ENCODE measurements at places on chromosomes 7 and 10.

DNA sequence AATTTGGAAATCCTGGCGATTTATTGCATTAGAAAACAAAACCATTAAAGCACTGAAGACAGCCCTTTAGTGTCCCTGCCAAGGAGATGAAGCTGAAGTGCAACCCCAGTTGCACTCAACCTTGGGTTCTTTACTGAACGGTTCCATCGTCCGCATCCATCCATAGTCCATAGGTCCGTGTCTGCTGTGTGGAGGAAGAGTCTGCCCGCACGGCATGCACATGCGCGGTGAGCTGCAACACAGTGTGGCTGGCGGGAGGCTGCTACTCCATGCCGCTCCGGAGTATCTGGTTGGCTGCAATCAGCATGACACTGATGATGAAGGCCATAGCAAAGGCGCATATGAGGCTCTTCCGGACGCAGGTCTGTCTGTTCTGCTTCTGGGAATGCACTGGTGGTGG lies 624.6 kb downstream of the CALN1 start:
- DNase-seq = no peak

- no peak for DNase-seq
Observed at GRCh38 chr7:77649716-77650349, 46.4 kb upstream of the RSBN1L start.

- DNase-seq = no peak
Observed at GRCh38 chr10:43071865-43072650, 4.8 kb upstream of the RET start.

DNA sequence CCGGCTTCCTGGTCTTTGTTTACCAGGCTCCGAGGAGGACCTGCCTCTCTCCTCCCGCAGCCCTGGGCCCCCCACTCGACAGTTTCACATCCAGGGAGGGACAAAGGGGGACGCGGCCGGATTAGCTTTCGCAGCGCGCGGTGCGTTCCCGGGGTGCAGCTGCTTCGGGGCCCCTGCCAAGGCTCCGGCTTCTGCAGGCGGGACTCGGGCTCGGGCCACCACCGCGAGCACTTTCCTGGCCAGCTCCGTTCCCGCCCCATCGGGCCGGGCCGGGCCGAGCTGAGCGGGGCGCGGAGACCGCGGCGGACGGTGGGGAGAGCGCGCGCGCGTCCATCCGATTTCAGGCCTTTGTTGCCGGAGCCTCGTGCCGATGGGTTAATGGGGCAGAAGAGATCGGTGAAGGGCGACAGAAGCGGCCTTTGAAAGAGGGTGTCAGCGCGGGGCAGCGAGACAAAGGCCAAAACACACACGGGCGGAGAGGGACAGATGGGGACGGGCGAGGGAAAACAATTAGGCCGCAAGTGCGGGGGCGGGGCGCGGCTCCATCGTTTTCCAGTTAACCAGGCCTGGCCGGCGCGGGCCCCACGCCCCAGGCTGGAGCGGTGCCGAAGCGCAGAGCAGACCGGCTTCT lies 8.5 kb upstream of the UNCX start:
- DNase-seq = no peak

GRCh38 chr10:61050120-61050745 lies 106.2 kb upstream of the RHOBTB1 start:
- no peak for DNase-seq

DNA sequence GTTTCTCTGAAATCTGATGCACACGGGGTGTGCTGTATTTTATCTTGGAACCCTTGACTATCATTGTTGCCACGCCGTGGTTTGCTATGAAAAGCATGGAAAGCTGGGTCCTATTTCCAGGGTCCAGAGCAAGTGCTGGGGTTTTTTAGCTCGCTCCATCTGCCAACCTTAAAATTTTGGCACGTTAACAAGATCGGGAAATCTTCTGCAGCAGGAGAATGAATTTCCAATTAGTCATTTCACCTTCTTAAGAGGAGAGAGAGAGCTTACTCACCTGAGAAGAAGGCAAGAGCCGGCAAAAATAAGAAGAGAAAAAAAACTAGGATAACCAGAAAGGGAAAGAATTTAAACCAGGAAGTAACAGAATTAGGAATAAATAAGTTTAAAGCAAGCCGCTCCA lies 223.6 kb upstream of the CELF2 start:
- DNase-seq = no peak

DNA sequence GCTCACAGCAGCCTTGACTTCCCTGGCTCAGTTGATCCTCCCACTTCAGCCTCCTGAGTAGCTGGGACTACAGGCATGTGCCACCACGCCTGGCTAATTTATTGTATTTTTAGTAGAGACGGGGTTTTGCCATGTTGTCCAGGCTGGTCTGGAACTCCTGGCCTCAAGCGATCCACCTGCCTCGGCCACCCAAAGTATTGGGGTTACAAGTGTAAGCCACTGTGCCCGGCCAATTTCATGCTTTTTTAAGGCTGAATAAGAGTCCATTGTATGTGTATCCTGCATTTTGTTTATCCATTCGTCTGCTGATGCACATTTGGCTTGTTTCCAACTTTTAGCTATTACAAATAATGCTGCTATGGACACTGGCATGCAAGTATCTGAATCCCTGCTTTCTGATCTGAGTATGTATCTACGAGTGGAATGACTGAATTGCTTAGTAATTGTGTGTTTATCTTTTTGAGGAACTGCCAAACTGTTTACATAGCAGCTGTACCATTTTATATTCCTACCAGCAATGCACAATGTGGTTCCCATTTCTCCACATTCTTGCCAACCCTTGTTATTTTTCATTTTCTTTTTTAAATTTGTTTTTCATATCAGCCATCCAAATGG lies 37.3 kb upstream of the TPST1 start:
- DNase-seq = no peak

DNA sequence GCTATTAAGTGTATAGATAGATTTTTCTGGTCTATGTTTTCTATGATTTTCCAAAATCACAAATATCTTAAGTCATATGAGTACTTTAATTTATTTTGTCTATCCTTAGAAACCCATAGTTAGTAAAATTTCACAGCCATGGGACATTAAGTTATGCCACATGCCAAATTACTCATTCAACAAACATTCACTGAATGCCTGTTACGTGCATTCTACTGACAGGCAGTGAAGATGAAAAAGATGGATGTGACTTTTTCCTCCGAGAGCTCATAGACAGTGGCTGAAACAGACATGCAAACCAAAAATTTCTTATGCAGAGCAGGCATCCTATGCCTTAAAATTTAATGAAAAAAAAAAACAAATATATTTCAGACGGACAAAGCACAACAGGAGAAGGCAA lies 84.9 kb downstream of the CHRM2 start:
- no peak for DNase-seq

DNA sequence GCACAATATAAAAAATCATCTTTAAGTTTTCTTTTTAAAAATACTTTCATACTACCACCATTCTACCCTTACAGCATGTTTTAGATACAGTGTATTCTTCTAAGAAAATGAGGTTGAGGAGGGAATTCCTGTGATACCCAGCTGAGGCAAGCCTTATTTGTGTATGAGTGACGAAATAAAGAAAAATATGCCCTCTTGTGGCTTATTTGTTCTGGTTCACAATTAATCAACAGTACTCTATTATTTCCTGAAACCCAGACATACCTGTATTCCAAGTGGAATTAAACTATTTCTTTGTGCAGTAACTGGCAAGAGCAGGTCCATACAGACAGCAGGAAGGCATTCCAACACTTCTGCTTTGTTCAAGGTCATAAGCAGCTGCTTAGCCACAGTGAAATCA lies 4.5 kb upstream of the SEMA3D start:
- no peak for DNase-seq

DNA sequence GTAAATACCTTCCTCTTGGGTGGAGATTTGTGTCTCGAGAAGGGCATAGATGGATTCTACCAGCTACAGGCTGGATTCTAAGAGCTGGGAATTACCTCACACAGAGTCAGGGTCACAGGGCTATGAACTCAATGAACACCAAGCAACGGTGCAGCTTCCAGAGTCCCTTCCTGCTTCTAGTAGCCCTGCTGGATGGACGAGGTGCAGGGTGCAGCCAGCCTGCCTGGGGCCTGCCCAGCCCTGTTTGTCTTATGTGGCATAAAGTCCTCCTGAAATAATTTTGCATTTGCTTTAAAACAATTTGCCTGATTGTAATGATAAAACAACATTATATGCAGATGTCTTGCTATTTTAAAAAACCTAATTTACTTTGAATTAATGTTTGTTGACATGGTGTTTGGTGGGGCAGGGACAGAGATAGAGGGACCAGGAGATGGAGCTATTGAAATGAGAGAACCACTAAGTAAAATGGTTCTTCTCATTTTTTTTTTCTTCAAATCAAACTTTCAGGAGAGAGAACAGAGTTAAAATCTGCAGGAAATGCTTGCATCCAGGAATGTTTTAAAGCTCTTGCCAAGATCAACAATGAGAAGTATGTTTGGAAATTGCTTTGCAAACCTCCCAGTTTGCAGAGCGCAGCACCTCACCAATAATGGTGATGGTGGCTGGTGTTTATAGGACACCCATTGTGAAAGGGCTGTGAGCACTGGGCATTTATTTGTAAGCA lies 305.4 kb upstream of the PODXL start:
- no peak for DNase-seq
